IMR-90 (cell line): ENCODE measurements at places on chromosomes 1 and 21. TPM values are rescaled to one million over a fixed set of nuclear protein-coding genes. Genes with fewer than 3 reads are reported as not detected.

Gene TMEM269
- total RNA-seq: not detected in 2 replicates

- H3K4me1 ChIP-seq: peaks cover 15% of the 10 kb centered on the region
- no peak within 1 kb of the TSS for H3K27ac ChIP-seq
- H3K4me3 ChIP-seq: no peak within 1 kb of the TSS
- no peaks in the 10 kb centered on the region for H3K36me3 ChIP-seq
- peaks cover 23% of the 10 kb centered on the region; the same call in 1 of the 2 replicates for H3K27me3 ChIP-seq
These were observed at the start of gene HES5 for GRCh38 chr1:2529784-2530512. Gene HES5 (minus strand): TSS chr1:2530263. CDS start chr1:2530164, 99 bp downstream.

GRCh38 chr1:154733621-154734020 is 125.6 kb upstream of the ADAR start:
- no peaks in the 10 kb centered on the region for H3K36me3 ChIP-seq
- peaks cover 16% of the 10 kb centered on the region; the same call in 1 of the 2 replicates for H3K27me3 ChIP-seq
- DNase-seq: no peak
- no peak overlapping the region for H3K4me3 ChIP-seq

GRCh38 chr1:6917067-6917466 is 131.8 kb downstream of the CAMTA1 start:
- H3K36me3 ChIP-seq: no peaks in the 10 kb centered on the region
- H3K4me1 ChIP-seq: no peaks in the 10 kb centered on the region
- no peak overlapping the region for H3K4me3 ChIP-seq
- H3K27me3 ChIP-seq: peaks cover 8% of the 10 kb centered on the region; the same call in 1 of the 2 replicates

Gene CZIB
- 37.5 and 41.0 TPM in 2 replicates for total RNA-seq

DNA sequence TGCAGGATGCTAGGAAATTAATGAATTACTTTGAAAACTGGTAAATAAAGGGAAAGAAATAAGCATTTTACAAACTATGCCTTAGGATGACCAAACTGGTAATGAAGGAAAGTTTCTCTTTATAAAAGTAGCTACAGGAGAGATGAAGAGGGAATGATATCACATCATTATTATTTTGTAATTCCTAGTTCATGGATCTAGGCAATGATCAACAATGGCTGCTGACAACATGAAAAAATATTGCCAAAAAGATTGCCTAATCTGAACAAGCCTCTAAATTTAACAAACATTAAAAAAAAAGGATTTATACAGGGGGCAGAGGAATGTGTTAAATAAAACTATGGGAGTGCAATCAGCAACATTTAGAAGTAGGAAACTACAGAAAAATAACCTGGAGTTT is 38.9 kb downstream of the NOS1AP start:
- no peak overlapping the region for H3K4me3 ChIP-seq
- no peak for DNase-seq
- no peaks in the 10 kb centered on the region for H3K4me1 ChIP-seq
- no peak overlapping the region for H3K27ac ChIP-seq
